ENCODE measurements at places on chromosomes 6 and 20. TPM values are rescaled to one million over a fixed set of nuclear protein-coding genes. Genes with fewer than 3 reads are reported as not detected.

The THBS2 gene
- total RNA-seq: not detected

The DPPA5 gene
- not detected for total RNA-seq

The VTA1 gene
- 37.0 TPM for total RNA-seq

The C6orf163 gene
- total RNA-seq: 1.4 TPM

The MACROD2 gene
- total RNA-seq: not detected

The FUT9 gene
- total RNA-seq: not detected

The SNX3 gene
- 85.0 TPM for total RNA-seq

The EPHA7 gene
- total RNA-seq: not detected

The OTOR gene
- total RNA-seq: not detected

The AGPAT1 gene
- 42.7 TPM for total RNA-seq

The E2F1 gene
- 60.0 TPM for total RNA-seq

The LY6G6F gene
- not detected for total RNA-seq

The MSH5 gene
- total RNA-seq: 60.1 TPM

The DEFB124 gene
- not detected for total RNA-seq

The SLPI gene
- total RNA-seq: 0.45 TPM

The GTF2H4 gene
- 26.4 TPM for total RNA-seq

The COX4I2 gene
- total RNA-seq: not detected

The DDRGK1 gene
- total RNA-seq: 68.3 TPM

The CCR6 gene
- 20.0 TPM for total RNA-seq

The DUSP22 gene
- 36.3 TPM for total RNA-seq

The PCSK2 gene
- total RNA-seq: not detected

The MICB gene
- 60.8 TPM for total RNA-seq

The CTCFL gene
- total RNA-seq: not detected

The WFDC12 gene
- total RNA-seq: not detected

The SNX21 gene
- total RNA-seq: 0.91 TPM

The CCN5 gene
- total RNA-seq: not detected

The SCP2D1 gene
- total RNA-seq: not detected

The LY6G5C gene
- total RNA-seq: 2.6 TPM

The EEF1A2 gene
- total RNA-seq: 2.6 TPM

The IFNGR1 gene
- total RNA-seq: 28.9 TPM

The BPI gene
- total RNA-seq: not detected

The FAM83C gene
- not detected for total RNA-seq

The KHDC1 gene
- total RNA-seq: 8.5 TPM

The FOXO3 gene
- total RNA-seq: 19.3 TPM

The MBOAT1 gene
- 27.1 TPM for total RNA-seq

The GMPR gene
- total RNA-seq: 4.0 TPM

The TGM2 gene
- 0.38 TPM for total RNA-seq

The NOX3 gene
- total RNA-seq: not detected

The DOK5 gene
- not detected for total RNA-seq

The SLC35B3 gene
- total RNA-seq: 10.8 TPM
